ENCODE measurements at places on chromosomes 5 and 9.

DNA sequence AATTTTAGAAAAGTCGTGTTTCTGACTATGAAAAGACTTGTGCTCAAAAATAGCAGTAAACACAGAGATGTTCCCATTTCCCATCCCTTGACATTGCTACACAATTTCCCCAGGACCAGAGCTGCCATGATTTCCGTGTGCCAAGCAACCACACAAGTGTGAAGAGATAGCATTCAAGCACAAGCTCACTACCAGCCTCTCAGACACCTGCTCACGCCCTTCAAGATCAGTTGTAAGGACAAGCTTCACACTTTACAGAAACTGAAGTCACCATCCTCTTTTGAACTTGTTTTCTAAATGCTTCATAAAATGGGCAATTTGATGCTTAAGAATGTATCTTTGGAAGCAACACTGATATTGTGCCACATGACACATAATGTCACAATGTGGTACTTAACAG, 333.1 kb downstream of the CAAP1 start:
- no peak for DNase-seq

- DNase-seq = no peak
These were observed 95.0 kb downstream of the KIAA1958 start for GRCh38 chr9:112581469-112582176.

DNA sequence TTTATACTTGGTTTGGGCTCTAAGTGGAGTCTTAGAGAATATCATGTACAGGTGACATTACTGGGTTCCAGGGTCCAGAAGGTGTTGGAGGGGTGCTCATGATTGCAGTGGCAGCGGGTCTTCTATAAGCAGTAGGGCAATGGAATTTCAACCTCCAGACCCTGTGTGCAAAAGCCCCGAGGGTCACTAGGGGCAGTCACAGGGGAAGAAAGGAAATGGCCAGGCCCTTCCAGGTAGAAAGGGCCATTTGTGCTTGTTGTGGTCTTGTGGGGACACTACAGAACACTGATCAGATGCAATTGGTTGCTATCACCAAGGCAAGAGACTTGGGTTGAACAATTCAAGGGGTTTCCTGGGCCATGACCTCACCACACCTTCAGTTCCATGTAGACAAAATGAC, 283.4 kb downstream of the GADD45G start:
- DNase-seq = no peak

- DNase-seq = no peak
These were observed 156.2 kb downstream of the PPP2R2B start for GRCh38 chr5:146722361-146722779.

- DNase-seq = no peak
These were observed 102.4 kb downstream of the NDFIP1 start for GRCh38 chr5:142210864-142211412.
